ENCODE measurements at places on chromosomes 3 and 15.

DNA sequence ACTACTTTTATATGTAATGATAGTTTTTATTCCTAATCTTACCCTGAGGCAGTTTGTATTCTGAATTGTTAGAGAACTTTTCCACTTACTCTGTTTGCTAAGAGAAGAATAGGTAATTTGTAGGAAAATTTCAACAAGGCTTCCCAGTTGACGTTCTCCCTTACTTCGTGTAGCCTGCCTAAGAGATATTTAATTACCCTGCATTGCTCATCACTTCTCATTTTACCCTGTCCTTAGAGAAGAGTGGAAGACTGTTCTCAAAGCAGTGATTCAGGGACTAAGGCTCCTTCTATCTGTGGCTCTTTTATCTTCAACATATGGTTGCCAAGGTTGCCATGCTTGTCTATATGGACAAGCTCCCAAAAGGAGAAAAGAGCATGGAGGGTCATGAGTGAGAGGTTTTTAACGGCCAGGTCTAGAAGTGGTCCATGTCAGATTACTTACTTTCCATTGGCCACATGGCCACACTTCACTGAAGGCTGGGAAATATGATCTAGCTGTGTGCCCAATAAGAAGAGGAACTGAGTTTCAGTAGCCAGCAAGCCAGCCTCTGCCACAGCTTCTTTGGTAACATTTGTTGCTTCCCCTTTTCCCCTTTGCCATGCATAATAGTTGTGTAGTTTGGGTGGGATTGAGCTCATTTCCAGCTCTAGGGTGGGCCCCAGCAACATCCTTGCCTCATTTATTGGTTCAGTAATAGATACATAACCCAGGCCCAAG is 22.1 kb downstream of the PDE8A start:
- DNase-seq, result no peak

- DNase-seq, result no peak
These were observed 502.2 kb upstream of the LMCD1 start for GRCh38 chr3:7999384-7999783.

DNA sequence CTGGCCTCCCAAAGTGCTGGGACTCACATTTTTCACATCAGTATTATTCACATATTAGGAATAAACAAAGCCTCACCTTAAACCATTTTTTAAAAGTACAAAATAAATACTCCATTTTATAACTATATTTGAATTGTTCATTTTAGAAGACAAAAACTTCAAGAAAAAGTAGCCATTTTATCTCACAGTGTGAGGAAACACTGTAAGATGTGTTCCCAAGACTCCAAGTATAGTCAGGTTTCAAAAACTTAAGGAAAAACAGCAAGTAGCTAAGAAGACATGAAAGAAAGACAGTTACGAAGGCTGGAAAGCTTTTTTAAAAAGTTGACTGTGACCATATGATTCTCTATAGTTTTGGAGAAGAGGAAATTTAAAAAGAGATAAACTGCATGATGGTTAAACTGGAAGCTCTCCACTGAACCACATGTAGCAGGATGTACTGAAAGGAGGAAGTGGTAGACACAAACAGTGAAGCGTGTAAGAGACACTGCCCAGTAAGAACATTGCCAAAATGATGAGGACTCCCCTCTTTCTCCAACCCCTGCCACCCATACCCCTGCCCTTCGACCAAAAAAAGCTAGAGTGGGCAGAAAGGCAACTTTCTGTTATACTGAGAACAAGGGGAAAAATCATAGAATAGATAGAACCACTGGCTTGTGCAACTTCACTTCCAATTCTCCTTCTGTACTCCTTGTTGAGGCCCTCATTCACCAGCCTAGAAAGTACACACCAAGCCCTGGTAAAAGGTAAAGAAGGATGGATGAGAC is 6.2 kb upstream of the TMF1 start:
- DNase-seq, result no peak

- DNase-seq, result no peak
These were observed 90.9 kb upstream of the ROBO2 start for GRCh38 chr3:76949033-76949432.
